ENCODE measurements at places on chromosomes 2 and 18. TPM values are rescaled to one million over a fixed set of nuclear protein-coding genes. Genes with fewer than 3 reads are reported as not detected.

Gene INHA
- total RNA-seq = 1.5 TPM

Gene MALL
- 22.9 TPM for total RNA-seq

Gene STAT4
- total RNA-seq = 0.48 TPM

Gene C2orf80
- total RNA-seq = not detected

Gene CFC1
- not detected for total RNA-seq

Gene AKAIN1
- total RNA-seq = not detected

Gene TSPYL6
- total RNA-seq = not detected

Gene POTEI
- 7.0 TPM for total RNA-seq

Gene CRACDL
- total RNA-seq = 0.77 TPM

DNA sequence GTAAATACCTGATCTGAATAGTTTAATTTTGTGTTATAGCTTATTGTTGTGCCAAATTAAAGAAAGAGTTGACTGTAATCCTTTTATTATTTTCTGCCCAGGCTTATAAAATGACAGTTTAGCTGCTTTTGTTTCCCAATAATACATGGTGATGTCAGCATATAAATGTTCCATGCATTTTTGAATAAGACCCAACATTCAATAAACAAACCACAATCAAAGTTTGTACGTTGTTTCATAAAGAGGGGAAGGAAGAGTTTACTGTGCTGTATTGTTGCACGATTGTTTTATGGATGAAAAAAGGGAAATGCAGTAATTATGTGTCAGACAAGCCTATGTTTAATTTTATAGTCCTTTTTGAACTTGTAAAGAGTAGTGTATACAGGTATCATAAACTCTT is 177.2 kb upstream of the SCN7A start:
- H3K36me3 ChIP-seq = no peaks in the 10 kb centered on the region
- H3K4me1 ChIP-seq = no peaks in the 10 kb centered on the region
- H3K27ac ChIP-seq = no peak overlapping the region
- no peak overlapping the region for H3K4me3 ChIP-seq

DNA sequence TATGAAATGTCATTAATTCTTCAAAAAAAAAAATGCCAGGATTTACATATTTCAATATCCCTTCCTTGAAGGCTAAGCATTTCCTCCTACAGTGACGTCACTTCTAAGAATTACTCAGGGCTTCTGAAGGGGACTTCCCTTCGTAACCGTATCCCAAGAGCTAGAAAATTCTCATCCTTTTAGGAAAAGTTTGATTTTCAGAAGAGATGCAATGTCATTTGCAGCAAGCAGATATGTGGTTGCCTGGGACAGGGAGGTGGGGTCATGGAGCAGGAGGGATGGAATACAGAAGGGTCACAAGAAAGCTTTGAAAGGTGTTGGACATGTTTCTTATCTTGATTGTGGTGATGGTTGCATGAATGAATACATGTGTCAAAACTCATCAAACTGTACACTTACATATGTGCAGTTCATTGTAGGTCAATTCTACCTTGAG is 97.0 kb upstream of the ATL2 start:
- H3K27me3 ChIP-seq = no peaks in the 10 kb centered on the region
- DNase-seq = no peak
- no peak overlapping the region for H3K4me3 ChIP-seq
- no peaks in the 10 kb centered on the region for H3K4me1 ChIP-seq
- no peaks in the 10 kb centered on the region for H3K36me3 ChIP-seq

GRCh38 chr2:190649798-190650390 is 1.0 kb downstream of the NAB1 start:
- H3K27ac ChIP-seq = peak overlapping the region; percentile 77
- no peak for DNase-seq
- H3K27me3 ChIP-seq = no peaks in the 10 kb centered on the region

DNA sequence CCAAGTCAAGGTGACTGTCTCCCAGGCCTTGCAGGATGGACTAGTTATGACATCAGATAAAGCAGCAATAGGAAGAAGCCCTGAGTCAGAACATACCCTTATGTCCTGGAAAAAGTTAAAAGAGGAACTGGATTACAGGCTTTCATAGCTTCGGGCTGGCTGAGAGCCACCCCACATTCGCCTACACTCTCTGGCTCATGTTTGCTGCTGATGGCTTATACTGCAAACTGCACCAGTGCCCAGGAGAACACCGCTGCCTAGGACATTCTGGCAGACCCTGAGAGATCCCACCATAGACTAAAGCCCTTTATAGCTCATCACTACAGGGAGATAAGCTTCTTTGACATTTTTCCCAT is 20.3 kb downstream of the SLC8A1 start:
- no peaks in the 10 kb centered on the region for H3K27me3 ChIP-seq
- no peak overlapping the region for H3K27ac ChIP-seq
- DNase-seq = no peak
- no peaks in the 10 kb centered on the region for H3K4me1 ChIP-seq
- H3K4me3 ChIP-seq = no peak overlapping the region

DNA sequence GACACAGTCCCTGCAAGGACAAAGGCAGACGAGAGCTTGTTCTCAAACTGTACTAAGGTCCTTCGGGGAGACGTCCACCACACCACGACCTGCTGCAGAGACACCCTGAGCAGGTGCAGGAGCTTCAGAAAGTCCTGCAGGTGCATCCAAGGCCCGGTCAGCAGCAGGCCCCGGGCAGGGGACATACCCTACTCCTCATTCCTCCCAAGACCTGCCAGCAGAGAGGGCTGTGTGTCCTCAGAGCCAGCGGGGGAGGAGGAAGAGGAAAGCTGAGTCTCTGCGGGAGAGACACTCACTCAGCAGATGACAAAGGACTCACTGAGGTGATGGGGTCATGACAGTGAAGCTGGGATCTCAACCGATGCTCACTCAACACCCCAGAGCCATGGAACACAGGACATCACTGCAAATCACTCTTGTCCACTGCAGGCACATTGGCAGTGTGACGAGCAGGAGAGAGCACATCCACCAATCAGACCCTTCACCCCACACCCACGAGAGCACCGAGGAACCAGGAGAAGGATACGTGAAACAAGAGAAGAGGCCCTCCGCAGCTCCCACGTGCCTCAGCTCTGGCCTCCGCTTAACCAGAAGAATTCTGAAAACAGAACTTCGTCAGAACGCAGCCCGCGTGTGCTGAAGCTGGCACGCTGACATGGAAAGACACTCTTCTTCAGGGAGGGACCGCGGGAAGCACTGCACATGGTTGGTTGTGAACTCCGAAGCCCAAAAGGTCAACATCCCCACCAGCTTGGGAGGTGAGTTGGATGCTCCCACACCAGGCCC is 9.3 kb downstream of the HDAC4 start:
- no peaks in the 10 kb centered on the region for H3K27me3 ChIP-seq
- DNase-seq = no peak
- no peak overlapping the region for H3K27ac ChIP-seq
- no peaks in the 10 kb centered on the region for H3K4me1 ChIP-seq
- H3K36me3 ChIP-seq = no peaks in the 10 kb centered on the region

- no peaks in the 10 kb centered on the region for H3K27me3 ChIP-seq
- no peak for DNase-seq
- H3K27ac ChIP-seq = no peak overlapping the region
- H3K4me1 ChIP-seq = no peaks in the 10 kb centered on the region
- H3K36me3 ChIP-seq = no peaks in the 10 kb centered on the region
Measured at GRCh38 chr2:224772494-224772893, 56.3 kb upstream of the CCDC195 start.

DNA sequence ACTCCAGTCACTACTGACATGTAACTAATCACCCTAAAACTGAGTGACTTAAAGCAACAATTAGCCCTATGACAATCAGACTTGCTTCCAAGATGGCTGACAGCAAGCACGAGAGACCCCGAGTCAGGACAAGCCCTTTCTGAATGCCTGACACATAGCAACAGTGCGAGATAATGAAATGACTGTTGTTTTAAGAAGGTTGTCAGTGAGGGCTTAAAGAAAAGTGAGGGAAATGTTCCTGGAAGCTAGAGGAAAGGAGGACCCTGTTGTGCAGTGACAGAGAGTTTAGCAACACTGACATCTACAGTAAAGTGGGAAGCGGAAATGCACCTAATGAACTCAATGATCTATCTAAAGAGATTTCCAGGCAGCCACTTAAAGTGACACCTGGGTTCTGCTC is 163.1 kb downstream of the STK39 start:
- H3K27ac ChIP-seq = no peak overlapping the region
- no peaks in the 10 kb centered on the region for H3K4me1 ChIP-seq
- no peak overlapping the region for H3K4me3 ChIP-seq
- DNase-seq = no peak
- H3K36me3 ChIP-seq = no peaks in the 10 kb centered on the region
- no peaks in the 10 kb centered on the region for H3K27me3 ChIP-seq

- H3K27ac ChIP-seq = peak overlapping the region; percentile 18
- no peaks in the 10 kb centered on the region for H3K27me3 ChIP-seq
- no peaks in the 10 kb centered on the region for H3K36me3 ChIP-seq
- peaks cover 19% of the 10 kb centered on the region for H3K4me1 ChIP-seq
- DNase-seq = no peak
Measured at GRCh38 chr2:202114795-202115194, 41.7 kb downstream of the KIAA2012 start.

DNA sequence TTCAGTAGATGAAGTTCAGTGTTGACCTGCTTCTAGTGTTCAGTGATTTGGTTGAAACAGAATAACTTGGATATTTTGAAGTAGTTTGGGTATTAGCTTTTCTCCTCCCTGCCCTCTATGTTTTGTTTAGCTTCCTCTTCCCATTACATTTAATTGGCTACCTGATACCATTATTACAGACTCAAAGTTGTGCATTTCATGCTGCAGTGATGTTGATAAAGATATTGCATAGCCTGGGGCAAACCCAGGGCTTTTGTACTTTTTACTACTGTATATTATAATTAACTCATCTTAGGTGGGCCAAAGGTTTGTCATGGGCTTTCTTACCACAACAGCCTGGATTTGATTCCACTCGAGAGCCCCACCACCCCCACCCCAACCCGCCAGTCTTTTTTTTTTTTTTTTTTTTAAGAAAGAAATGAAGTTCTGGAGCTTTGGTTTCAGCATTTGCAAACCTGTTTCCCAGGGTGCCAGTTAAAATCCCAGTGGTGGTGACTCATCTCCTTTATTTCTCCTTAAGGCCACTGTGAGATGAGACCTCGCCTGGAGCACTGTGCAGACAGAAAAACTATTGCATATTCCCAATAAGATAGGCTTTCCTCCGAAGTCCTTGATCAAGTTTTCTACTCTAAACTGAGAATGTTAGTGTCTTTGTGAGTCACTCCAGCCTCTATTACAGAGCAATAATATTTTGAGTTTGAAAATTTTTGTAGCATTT is 393.7 kb upstream of the FANCL start:
- no peak overlapping the region for H3K4me3 ChIP-seq
- peaks cover 37% of the 10 kb centered on the region for H3K4me1 ChIP-seq
- H3K27me3 ChIP-seq = no peaks in the 10 kb centered on the region
- DNase-seq = peak; percentile 35

DNA sequence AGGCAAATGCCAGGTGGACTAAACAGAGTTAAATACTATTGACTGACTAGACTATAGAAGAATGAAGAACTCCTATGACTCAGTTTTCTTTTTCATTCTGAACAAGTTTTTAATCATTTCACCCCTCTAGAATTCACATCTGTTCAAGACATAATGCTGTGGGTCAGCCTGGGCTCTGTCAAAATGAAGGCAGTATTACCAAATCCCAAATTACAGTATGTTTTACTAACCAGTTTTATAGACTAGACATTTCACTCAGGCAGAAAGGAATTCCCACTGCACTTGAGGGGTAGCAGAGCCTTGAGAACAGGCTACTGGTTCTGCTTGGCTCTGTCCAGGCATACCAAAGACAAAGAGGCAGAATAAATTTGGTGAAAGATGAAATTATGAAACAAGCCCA is 511.7 kb downstream of the EPHA4 start:
- DNase-seq = no peak
- H3K4me3 ChIP-seq = no peak overlapping the region
- H3K27ac ChIP-seq = no peak overlapping the region
- no peaks in the 10 kb centered on the region for H3K4me1 ChIP-seq

GRCh38 chr2:1752751-1753150 is 8.4 kb upstream of the PXDN start:
- no peak overlapping the region for H3K4me3 ChIP-seq
- H3K27ac ChIP-seq = no peak overlapping the region
- no peaks in the 10 kb centered on the region for H3K27me3 ChIP-seq
- no peak for DNase-seq
- H3K36me3 ChIP-seq = no peaks in the 10 kb centered on the region
- no peaks in the 10 kb centered on the region for H3K4me1 ChIP-seq

DNA sequence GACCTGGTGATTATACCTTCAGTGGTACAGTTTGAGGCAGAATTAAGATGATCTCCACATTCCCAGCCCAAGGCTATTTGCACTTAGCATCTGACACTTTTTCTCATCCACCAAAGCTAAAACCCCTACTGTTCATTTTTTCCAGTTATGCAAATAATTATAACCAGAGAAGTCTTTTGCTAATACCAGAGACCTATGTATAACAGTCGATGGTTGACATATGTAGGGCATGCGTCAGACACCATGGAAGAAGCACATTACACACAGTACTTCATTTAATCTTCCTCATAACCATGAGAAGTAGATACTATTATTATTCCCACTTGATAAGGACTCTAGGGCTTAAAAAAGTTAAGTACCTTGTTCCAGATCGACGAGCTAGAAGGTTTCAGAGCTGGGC is 36.5 kb downstream of the AP1S3 start:
- H3K27me3 ChIP-seq = no peaks in the 10 kb centered on the region
- H3K4me3 ChIP-seq = no peak overlapping the region
- peak overlapping the region; percentile 22 for H3K27ac ChIP-seq

- DNase-seq = no peak
- H3K4me3 ChIP-seq = no peak overlapping the region
- no peaks in the 10 kb centered on the region for H3K4me1 ChIP-seq
- no peak overlapping the region for H3K27ac ChIP-seq
- no peaks in the 10 kb centered on the region for H3K27me3 ChIP-seq
Measured at GRCh38 chr18:63818212-63818611, 43.0 kb downstream of the SERPINB7 start.

DNA sequence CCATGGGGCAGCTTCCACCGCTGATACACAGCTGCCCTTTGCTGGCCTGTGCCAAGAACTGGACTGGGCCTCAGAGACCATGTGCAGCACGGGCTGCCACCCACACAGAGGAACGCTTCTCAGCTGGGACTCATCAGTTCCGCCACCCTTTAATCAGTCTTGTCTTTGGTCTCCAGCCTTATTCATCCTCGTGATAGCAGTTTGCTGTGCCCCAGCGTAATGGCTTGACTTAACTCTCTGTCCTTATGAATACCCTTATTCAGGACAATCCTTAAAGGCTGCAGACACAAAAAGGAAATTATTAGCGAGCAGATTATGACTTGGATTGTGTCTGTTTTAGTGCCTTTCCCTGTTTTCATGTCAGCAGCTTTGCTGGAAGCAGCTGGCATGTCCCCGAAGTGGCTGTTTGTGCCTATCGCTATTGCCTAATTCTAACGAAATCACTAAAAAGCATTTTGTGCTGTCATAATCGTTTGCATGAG is 108.9 kb upstream of the DAPL1 start:
- H3K4me1 ChIP-seq = no peaks in the 10 kb centered on the region
- no peak overlapping the region for H3K27ac ChIP-seq
- no peak for DNase-seq
- no peaks in the 10 kb centered on the region for H3K27me3 ChIP-seq
- H3K4me3 ChIP-seq = no peak overlapping the region

GRCh38 chr2:194452504-194452903 is 1204.5 kb upstream of the SLC39A10 start:
- no peaks in the 10 kb centered on the region for H3K4me1 ChIP-seq
- H3K4me3 ChIP-seq = no peak overlapping the region
- H3K36me3 ChIP-seq = no peaks in the 10 kb centered on the region
- no peaks in the 10 kb centered on the region for H3K27me3 ChIP-seq
- DNase-seq = no peak

- H3K36me3 ChIP-seq = no peaks in the 10 kb centered on the region
- no peak overlapping the region for H3K4me3 ChIP-seq
- no peak for DNase-seq
- H3K4me1 ChIP-seq = peaks cover 13% of the 10 kb centered on the region
- H3K27ac ChIP-seq = no peak overlapping the region
Measured at GRCh38 chr2:45943219-45944044, 292.0 kb downstream of the PRKCE start.
